ENCODE measurements at places on chromosomes 16 and 17. TPM values are rescaled to one million over a fixed set of nuclear protein-coding genes. Genes with fewer than 3 reads are reported as not detected.
A peak's percentile ranks its signal among the peaks of the same experiment; 100 is the strongest.

GRCh38 chr16:73873643-73874042 lies 423.0 kb upstream of the PSMD7 start:
- no peak for DNase-seq

- DNase-seq, result peak; percentile 46
Measured at GRCh38 chr17:34606763-34607162, 27.4 kb downstream of the TMEM132E start.

The TEKT1 gene
- polyA plus RNA-seq, result not detected

The HYDIN gene
- 1.8 TPM for polyA plus RNA-seq

DNA sequence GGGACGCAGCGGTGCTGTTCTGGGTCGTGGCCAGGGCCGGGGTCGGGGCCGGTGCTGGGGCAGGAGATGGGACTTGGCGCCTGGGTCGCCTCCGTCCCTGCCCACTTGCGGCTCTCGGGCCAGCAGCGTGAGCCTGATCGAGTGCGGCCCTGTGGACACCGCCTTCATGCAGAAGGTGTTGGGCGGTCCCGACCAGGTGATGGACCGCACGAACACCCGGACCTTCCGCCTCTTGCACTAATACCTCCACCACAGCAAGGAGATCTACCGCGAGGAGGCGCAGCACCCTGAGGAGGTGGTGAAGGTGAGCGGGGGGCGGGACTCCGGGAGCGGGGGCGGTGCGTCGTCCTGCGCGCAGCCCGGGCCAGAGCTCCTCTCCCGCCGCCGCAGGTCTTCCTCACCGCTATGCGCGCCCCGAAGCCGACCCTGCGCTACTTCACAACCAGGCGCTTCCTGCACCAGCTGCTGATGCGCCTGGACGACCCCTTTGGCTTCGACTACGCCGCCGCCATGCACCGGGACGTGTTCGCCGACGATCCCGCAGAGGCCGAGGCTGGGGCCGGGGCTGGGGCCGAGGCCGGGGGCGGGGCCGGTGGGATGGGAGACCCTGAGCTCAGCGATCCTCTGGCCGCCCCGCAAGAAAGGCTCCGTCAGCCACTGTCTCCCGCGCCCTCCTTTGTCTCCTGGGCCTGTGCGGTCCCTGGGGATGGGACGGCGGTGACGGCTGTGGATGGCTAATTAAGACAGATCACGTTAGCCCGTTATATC lies 4.5 kb upstream of the HSD17B1 start:
- DNase-seq, result peak; percentile 92

The TBC1D26 gene
- not detected for polyA plus RNA-seq

DNA sequence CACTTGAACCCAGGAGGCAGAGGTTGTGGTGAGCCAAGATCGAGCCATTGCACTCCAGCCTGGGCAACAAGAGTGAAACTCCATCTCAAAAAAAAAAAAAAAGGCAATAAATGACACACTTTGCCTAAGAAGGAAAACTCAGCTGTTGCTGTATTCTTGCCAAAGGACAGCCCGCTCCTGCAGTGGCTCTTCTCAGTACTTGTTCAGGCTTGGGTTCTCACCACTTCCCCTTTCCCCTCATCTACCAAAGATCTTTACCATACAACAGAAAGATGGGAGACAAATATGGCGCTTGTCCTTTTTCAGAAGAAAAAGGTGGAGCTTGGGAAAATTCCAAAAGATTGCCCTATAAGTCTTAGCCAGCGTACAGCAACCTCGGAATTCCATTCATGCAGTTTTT lies 58.5 kb downstream of the MYH13 start:
- DNase-seq, result no peak

The HOXB3 gene
- 12.1 TPM for polyA plus RNA-seq

DNA sequence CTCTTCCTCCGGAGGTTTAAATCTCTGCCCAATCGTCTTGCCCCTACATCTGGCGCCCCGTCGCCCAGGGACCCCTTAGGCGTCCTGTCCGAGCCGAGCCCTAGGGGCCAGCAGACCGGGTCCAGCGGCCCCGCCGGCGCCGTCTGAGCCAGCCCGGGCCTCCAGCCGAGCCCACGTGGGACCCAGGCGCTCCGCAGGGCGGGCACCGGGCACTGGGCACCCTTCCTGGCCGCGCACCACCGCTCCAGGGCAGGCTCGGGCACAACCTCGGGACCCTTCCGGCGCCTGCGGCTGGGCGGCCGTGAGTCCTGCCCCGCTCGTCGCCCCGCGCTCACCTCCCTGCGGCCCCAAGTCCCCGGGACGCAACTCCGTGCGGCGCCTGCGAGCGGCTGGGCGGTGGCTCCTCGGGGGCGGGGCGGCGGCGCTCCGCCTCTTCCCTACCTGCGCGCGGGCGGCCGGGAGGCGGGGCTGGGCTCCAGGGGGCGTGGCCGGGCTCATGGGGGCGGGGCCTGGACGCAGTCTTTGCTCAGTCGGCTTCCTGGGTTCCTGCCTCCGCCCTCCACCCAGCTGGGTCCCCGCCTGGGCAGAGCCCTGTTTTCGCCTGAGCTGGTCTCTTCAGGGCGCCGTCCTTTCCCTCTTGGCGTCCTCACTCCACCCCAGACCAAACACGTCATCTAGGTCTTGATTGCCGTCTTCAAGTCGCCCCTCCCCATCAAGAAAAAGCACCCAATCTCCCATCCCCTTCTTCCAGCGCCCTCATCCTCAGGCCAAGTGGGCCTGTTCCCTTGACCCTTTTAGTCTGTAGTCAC lies at the start of gene RHBDF2:
Gene RHBDF2, minus strand, starts transcription at position 406 of the 809 bp plus-strand sequence. CDS start 19,899 bp downstream, outside the sequence.
- DNase-seq, result peak; percentile 97

- no peak for DNase-seq
Measured at GRCh38 chr17:17131839-17132238, 74.3 kb downstream of the PLD6 start.
